ENCODE measurements at places on chromosomes 13 and 19. TPM values are rescaled to one million over a fixed set of nuclear protein-coding genes. Genes with fewer than 3 reads are reported as not detected.

USPL1 gene
- total RNA-seq = 12.4 TPM

DENND1C gene
- not detected for total RNA-seq

TMEM145 gene
- 0.83 TPM for total RNA-seq

HSD17B14 gene
- total RNA-seq = 7.7 TPM

PDX1 gene
- not detected for total RNA-seq

LRRC63 gene
- total RNA-seq = under 0.01 TPM

Data from fibroblast of lung (primary cell).